ENCODE measurements at places on chromosomes 3 and 15.

- peak; percentile 5 for DNase-seq
Measured at GRCh38 chr3:156448300-156448699, 106.6 kb downstream of the SSR3 start.

DNA sequence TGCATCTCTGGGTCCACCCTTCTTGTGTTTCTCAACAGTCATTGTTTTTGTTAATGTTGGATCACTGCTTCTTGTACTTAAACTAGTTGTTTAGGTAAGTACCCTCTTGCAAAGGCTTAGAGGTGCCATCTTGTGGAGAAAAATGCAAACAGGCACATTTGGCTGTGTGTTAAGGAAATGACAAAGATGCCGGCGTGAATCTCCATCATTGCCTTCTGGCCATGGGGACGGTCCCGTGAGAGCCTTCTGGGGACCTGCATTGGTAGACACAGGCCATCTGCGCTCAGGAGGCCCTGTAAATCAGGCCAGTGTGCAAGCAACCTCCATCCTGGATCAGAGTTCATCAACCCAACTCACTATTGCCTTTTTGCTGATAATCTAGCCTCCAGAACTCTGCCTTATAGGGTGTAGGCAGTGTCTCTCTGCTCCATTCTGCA is 158.6 kb upstream of the NR2E3 start:
- DNase-seq = no peak

- no peak for DNase-seq
Measured at GRCh38 chr3:7800006-7800780, 701.4 kb upstream of the LMCD1 start.

- DNase-seq = no peak
Measured at GRCh38 chr15:91912336-91912735, 58.8 kb downstream of the SLCO3A1 start.

GRCh38 chr3:15148614-15149013 is 49.7 kb upstream of the RBSN start:
- no peak for DNase-seq

- DNase-seq = no peak
Measured at GRCh38 chr3:4496087-4496452, 2.9 kb downstream of the ITPR1 start.

GRCh38 chr15:51970132-51970817 is 1.3 kb downstream of the LEO1 start:
- no peak for DNase-seq

GRCh38 chr3:158453004-158453403 is 118.0 kb upstream of the MLF1 start:
- no peak for DNase-seq

- peak; percentile 4 for DNase-seq
Measured at GRCh38 chr3:113441051-113441770, at the start of gene CFAP44. TSS of gene CFAP44 (minus strand) at chr3:113441493. CDS start at chr3:113433664, 7,829 bp downstream.

DNA sequence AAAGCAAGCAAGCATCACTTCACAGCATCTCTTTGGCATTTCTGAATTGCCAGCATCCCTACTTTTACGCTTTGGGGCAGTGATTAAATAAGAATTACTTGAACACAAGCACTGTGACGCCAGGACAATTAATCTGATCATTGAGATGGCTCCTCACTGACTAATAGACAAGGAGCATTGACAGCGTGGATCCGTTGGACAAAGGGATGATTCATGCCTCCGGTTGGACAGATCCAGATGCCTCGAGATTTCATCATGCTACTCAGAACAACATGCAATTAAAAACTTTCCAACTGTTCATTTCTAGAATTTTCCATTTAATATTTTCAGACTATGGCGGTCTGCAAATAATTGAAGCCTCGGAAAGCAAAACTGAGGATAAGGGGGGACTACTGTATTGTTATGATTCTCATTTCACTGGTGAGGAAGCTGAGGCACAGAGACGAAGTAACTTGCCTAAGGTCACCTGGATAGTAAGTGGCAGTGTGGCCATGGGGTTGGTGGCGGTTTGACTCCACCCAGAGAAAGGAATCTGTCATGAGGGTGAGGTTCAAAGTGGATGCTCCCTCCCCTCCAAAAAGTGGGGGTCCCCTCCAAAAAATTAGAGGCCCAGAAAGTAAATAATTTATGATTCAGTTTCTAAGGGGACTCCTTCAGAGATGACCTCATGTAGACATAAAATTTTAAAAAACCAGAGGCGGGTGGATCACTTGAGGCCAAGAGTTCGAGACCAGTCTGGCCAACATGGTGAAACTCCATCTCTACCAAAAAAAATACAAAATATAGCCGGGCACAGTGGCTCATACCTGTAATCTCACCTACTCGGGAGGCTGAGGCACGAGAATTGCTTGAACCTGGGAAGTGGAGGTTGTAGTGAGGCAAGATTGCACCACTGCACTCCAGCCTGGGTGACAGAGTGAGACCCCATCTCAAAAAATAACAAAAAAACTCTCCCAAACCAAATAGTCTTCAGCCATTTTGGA is 12.3 kb upstream of the PGPEP1L start:
- no peak for DNase-seq
